ENCODE measurements at places on chromosomes 4 and X.

- DNase-seq = no peak
These were observed 279.9 kb downstream of the PPP3CA start for GRCh38 chr4:101067383-101067782.

- DNase-seq = no peak
These were observed 423.1 kb downstream of the KCTD8 start for GRCh38 chr4:44025376-44026020.

DNA sequence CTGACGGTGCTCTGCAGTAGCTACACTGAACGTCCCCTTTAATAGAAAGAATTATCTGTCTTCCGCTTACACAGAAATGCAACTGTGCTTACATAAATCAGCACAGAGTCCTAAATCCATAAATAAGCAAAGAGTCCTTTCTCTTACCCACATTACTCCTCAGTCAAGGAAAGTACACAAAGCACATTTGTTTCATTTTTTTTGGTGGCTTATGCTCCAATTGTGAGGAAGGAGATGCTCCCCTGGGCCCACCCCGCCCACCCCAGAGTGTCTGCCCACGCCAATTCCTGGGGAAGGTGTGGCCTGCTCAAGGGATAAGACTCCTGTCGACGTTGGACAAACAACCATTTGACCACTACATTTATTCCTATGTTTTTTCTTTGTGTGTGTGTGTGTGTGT lies 53.8 kb downstream of the CPLX1 start:
- no peak for DNase-seq

GRCh38 chr4:189912170-189912569 lies 28.5 kb upstream of the FRG1 start:
- no peak for DNase-seq
